ENCODE measurements at places on chromosomes 6 and 20.
A peak's percentile ranks its signal among the peaks of the same experiment; 100 is the strongest.

GRCh38 chr6:41352907-41353306 lies 17.5 kb downstream of the NCR2 start:
- DNase-seq = no peak

DNA sequence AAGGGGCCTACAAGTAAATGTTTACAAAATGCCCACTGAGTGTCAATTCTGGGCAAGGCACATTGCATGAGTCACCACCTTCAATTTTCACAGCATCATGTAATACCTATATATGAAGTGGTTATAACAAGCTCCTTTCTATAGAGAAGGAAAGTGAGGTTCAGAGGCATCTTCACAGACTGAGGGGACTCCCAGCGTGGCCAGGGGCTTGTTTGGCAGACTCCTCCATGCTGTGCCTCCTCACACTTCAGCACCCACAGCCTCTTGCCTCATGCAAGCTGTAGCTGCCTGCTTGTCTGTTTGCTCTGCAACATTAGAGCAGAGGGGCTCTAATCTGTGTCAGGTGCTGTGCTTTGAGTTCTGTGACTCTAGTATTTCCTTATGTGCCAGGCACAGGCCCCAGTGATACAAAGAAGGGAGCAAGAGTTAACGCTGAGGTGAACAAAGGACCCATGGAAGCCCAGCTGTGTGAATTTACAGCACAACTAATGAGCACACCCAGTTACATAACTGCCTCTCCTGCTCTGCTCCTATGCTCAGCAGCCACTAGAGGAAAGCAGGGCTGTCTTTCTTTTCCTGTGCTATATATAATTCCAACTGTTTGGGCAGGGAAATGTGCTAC lies 72.3 kb downstream of the ZHX3 start:
- no peak for DNase-seq

DNA sequence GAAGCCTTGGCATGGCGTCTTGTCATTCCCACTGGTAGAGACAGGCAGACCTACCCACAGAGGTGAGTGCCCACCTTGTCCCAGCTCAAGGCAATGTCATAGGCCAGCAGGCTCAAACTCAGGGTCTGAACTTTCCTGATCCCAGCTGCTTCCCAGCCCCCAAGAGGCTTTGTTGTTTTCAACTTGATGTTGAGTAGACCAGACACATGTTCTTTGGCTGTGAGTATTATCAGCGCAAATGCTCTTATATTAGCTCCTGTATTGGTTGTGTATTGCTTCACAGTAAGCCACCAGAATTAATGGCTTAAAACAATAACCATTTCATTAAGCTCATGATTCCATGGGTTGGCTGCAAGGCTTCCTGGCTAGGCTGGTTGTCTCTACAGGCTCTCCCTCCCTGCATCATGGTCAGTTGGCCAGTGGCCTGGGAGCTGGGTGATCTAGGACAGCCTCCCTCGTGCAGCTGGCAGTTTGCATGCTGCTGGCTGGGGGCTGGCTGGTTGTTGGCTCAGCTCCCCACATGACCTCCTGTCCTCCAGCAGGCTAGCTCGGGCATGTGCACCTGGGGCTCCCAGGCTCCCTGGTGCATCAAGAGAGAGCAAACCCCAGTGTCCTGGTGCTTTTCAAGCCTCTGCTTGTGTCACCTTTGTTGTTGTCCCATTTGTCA lies 21.6 kb downstream of the TOX2 start:
- DNase-seq = no peak

DNA sequence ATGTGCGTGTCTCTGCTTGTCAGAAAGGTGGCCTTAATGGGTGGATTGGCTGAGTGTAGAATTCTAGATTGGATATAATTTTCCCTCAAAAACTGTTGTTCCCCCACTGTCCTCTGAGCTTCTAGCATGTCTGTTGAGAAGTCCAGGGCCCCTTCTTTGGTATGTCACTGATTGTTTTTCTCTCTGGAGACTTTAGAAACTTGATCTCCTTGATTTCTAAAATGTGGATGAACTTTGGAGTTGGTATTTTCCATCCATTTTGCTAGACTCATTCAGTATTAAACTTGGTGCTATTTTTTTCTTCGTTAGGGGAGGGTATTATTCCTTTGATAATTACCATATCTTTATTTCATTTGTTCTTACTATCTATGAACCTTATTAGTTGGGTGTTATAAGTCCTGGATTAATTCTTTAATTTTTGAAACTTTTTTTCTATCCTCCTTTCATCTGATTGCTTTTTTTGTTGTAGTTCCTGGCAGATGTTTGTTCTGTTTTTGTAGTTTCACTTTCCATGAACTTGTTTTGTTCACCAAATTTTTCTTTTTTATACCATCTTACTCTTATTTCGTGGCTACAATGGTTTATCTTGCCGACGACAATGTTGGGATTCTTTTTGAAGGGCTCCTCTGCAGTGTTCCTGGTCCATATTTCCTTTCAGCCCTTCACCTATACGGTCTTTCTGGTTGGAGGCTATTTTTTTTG lies 68.4 kb downstream of the ARID1B start:
- no peak for DNase-seq

GRCh38 chr6:106501960-106502371 lies 127.3 kb downstream of the RTN4IP1 start:
- no peak for DNase-seq

- DNase-seq = no peak
Measured at GRCh38 chr6:52328729-52329128, 33.2 kb upstream of the PAQR8 start.

- no peak for DNase-seq
Measured at GRCh38 chr6:53704700-53705099, 39.1 kb upstream of the KLHL31 start.

DNA sequence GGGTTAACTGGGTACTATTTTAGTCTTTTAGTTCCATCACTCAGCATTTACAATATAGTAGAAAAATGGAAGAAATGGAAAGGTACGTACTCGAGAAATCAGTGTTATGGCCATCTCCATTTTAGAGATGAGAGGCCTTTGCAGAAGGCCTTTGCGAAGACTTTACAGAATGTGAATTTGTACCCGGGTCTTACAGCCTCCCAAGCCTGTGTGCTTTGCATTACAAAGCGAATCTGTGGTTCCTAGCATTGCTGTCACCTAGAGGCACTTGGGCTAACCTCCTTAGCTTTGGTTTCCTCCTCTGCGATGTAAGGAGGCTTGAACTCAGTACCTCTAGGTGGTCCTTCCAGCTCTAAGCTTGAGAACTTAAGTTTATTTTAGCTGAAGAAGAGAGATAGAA lies 10.9 kb downstream of the VAPB start:
- DNase-seq = no peak

DNA sequence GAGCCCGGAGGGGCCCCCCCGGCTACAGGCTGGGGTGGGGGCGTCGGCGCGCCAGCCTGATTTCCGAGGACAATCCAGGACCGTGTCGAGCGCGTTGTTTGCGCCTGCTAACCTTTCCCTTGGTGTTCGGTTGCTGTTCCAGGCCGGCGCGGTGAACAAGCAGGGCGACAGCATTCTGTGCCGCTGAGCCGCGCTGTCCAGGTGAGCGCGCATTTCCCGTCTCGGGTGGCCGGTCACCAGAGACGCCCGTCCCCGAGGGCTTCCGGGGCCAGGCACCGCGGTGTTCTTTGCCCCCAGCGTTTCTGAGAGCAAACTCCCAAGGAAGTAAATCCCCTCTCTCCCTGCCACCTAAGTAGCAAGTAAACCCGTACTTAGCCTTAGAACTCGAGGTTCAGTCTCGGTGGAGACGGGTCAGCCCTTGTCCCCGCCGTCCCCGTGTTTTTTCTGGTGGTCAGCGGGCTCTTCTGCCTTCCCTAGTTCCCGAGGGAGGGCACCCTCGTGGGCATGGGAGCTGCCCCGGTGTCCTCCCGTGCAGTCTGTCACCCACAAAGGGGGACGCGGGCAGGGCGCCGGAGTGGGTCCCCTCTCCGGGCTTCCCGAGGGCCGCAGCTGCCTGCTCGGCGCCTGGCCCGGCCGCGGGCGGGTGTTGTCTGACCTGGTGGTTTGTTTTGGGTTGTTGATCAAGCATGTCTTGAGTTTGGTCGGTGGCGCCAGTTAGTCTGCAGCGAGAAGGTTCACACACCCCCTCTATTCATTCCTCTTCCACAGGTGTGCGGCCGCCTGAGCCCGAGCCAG lies 1.5 kb downstream of the ID4 start:
- DNase-seq = no peak

DNA sequence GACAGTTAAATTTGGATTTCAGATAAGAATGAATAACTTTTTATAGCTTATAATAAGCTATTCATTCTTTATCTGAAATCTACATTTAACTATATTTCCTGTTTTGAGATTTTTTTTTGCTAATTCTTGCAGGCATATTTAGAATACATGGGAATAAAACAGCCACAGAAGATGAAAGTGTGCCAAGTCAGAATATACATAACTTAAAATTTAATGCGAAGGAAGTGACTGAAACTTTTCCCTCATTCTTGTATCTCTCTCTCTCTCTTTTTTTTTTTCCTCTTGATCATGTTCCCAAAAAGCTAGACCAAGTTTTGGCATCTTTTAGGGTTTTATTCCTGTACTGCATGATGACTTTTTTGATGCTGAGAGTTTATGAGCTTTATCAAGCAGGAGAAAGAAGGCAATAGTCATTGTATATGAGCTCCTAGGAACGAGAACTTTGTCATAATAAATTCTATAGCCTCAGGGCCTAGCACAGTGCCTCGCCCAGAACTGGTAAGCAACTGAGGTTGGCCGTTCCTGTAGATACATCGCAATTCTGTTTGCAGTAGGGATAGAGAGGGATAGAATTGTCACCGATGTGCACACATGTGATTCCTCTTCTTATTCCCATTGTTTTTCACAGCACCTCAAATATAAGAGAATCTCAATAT lies 205.2 kb downstream of the MYLK4 start:
- no peak for DNase-seq

GRCh38 chr20:36305602-36306551 lies at the start of gene DLGAP4:
Gene DLGAP4, plus strand, starts transcription at chr20:36306339. Its CDS starts 125,379 bp downstream, at chr20:36431718.
- no peak for DNase-seq

GRCh38 chr6:140051521-140052512 lies 677.4 kb upstream of the CITED2 start:
- DNase-seq = peak; percentile 93

DNA sequence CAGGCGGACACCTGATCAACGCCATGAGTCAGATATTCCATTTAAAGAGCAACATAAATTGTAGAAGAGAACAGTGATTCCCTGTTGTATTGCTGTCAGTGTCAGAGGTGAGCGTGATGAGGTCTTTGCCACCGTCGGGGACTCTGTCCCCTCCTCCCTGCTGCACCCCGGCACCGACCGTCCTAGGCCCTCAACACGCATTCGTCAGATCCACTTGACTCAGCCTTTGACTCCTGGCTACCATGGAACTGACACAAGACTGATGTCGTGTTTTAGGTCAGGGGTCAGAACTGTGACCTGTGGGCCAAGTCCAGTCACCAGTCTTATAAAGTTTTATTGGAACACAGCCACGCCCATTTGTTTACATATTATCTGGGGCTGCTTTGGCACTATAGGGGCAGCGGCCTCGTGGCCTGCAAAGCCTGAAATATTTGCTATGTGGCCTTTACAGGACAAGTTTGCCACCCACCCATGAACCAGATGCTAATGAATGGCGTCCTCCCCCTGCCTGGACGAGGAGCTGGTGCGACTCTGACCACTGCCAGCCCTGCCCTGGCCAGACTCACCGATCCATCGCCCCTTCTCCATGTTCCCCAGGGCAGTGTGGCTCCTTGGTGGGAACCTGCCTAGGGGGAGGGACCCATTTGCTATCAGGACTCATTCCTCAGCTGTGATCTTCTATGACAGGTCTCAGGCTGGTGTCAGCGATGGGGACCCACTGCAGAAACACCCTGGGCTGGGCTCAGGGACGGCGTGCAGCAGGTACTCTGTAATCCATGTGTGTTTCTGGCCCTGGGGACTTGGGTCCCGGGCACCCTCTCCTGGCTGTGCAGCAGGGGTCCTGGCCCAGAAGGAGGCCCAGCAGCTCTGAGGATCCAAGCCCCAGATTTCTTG lies 37.5 kb upstream of the PHACTR3 start:
- no peak for DNase-seq

DNA sequence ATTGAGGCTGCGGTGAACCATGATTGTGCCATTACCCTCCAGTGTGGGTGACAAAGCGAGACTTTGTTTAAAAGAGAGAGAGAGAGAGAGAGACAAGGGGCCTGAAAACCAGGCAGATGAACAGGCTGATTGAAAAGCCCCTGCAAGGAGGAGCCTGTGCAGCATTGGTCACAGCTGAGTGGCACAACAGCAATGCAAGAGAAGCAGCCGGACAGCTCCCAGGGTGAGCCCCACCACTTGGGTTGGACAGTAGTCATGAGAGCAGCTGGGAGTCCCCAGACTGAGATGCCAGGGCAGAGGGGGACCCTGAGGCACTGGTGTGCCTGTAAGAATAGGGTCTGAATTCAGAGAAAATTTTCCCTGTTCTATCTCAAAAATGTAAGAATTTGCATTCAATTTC lies 10.2 kb downstream of the DNPH1 start:
- DNase-seq = no peak

DNA sequence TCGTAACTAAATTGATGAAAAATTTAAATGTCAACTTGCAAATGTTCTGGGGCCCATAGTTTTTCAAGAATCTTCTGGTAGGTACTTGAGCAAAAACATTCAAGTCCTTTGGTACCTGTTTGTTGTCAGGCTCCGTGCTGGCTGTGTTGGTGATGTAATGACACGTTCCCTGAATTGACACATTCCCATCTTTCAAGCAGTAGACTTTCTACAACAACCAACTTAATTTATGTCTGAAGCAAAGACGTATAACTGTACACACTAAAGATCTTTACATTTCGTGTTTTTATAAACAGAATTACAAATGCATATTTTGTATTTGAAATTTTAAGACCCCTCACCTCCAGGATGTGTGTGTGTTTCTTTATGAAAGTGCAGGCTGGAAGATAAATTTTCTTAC lies 49.5 kb downstream of the NCOA3 start:
- no peak for DNase-seq

DNA sequence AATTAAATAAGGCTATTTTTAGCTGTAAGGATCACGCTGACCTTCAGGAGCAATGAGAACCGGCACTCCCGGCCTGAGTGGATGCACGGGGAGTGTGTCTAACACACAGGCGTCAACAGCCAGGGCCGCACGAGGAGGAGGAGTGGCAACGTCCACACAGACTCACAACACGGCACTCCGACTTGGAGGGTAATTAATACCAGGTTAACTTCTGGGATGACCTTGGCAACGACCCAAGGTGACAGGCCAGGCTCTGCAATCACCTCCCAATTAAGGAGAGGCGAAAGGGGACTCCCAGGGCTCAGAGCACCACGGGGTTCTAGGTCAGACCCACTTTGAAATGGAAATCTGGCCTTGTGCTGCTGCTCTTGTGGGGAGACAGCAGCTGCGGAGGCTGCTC lies 84.0 kb downstream of the RAMACL start:
- no peak for DNase-seq

- DNase-seq = no peak
Measured at GRCh38 chr6:13485923-13486562, 1.4 kb downstream of the GFOD1 start.

GRCh38 chr6:34412016-34412415 lies 13.9 kb downstream of the RPS10 start:
- no peak for DNase-seq

GRCh38 chr20:62684981-62685380 lies 23.7 kb upstream of the NTSR1 start:
- DNase-seq = no peak

- DNase-seq = no peak
Measured at GRCh38 chr6:142350309-142350708, 48.5 kb downstream of the ADGRG6 start.

- DNase-seq = no peak
Measured at GRCh38 chr6:3061501-3061941, 6.8 kb upstream of the RIPK1 start.

GRCh38 chr20:23106271-23106851 lies 20.2 kb upstream of the CD93 start:
- DNase-seq = no peak

GRCh38 chr6:106869203-106869602 lies 105.3 kb downstream of the CD24 start:
- DNase-seq = no peak

All from AG09309 (cell line).